ENCODE measurements at places on chromosomes 7 and 10. TPM values are rescaled to one million over a fixed set of nuclear protein-coding genes. Genes with fewer than 3 reads are reported as not detected.

IGF2BP3 gene
- 111 TPM for total RNA-seq

PNLIPRP2 gene
- total RNA-seq = not detected

CYP3A4 gene
- not detected for total RNA-seq

PLCE1 gene
- 1.8 TPM for total RNA-seq

TMEM72 gene
- not detected for total RNA-seq

ARHGAP22 gene
- 1.0 TPM for total RNA-seq

HYAL4 gene
- total RNA-seq = not detected

EN2 gene
- 3.2 TPM for total RNA-seq

- peak; percentile 82 for DNase-seq
Observed at GRCh38 chr10:71840177-71840957, 10.7 kb downstream of the PSAP start.

DNA sequence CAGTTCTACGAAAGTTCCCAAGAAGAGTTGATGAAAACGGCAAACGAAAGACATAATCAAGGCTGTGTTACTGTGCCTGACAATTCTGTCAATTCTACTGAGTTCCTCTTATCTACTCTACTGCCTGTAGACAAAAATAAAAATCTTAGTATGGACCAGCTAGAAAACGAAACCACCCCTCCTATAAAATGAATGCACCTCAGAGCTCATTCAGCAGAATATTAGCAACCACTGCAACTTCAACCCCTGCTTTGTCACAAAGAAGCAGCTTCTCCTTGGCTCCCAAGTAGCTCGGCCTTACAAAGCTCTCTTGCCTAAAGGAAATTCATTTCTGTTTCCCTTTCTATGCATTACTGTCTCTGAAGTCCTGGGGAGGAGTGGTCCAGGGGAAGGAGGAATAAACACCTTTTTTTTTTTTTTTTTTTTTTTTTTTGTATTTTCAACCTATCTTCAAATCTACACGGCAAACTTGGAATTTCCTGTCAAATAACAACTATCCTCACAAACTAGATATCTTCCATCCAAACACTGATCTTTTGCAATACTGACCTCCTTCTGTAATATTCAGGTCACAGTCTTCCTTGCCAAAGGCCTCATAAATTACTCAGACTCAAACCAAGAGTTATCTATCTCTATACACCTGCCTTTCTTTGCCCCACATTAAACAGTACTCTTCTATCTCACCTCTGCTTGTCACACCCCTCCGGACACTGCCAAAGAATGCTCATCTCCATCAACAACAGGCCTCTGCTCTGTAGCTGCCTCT lies 74.3 kb downstream of the GLI3 start:
- no peak for DNase-seq

DNA sequence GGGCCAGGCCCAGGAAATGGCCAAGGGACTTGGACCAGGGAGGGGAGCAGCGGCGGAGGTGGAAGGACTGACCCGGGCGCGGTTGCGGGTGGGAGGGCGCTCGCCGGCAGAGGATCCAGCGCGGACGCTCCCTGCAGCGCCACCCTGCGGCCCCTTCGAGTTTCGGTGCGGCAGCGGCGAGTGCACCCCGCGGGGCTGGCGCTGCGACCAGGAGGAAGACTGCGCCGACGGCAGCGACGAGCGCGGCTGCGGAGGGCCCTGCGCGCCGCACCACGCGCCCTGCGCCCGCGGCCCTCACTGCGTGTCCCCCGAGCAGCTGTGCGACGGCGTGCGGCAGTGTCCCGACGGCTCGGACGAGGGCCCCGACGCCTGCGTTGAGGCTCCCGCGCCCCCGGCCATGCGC lies 16.8 kb upstream of the ZNF467 start:
- no peak for DNase-seq

DNA sequence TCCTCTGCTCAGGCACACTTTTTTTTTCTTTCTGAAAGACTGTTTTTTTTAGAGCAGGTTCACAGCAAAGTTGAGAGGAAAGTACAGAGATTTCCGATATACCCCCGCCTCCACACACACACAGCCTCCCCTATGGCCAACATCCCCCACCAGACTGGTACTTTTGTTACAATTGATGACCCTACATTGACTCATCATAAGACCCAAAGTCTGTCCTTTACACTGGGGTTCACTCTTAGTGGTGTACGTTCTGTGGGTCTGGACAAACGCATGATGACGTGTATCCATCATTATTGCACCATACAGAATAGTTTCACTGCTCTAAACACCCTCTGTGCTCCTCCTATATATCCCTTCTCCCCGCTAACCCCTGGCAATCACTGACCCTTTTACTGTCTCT lies 107.7 kb downstream of the RBM20 start:
- DNase-seq = no peak

DNA sequence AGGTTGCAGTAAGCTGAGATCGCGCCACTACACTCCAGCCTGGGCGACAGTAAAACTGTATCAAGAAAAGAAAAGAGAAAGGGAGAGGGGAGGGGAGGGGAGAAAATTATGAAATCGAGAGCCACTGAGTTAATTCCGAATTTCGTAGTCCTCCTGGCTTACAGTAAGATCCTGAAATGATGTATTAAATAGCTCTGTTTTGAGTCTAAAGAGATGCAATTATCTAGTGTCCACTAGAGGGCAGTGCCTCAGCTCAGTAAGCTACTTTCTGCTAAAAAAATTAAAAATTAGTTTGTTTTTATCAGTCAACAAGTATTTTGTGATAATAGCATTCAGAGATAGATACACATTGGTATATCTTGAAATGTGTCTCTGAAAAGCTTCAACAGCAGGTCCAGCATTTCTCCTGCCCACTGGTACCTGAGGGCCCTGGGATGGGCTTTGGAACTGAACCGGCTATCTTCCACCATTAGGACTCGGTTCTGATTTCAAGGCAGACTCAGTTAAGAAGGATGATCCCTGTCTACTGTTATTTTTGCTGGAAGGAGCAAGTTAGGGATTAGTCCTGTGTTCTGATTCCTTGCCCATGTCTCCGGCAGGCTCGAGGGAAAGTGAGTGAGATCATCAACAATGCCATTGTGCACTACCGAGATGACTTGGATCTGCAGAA lies 19.5 kb downstream of the TSPAN33 start:
- no peak for DNase-seq

DNA sequence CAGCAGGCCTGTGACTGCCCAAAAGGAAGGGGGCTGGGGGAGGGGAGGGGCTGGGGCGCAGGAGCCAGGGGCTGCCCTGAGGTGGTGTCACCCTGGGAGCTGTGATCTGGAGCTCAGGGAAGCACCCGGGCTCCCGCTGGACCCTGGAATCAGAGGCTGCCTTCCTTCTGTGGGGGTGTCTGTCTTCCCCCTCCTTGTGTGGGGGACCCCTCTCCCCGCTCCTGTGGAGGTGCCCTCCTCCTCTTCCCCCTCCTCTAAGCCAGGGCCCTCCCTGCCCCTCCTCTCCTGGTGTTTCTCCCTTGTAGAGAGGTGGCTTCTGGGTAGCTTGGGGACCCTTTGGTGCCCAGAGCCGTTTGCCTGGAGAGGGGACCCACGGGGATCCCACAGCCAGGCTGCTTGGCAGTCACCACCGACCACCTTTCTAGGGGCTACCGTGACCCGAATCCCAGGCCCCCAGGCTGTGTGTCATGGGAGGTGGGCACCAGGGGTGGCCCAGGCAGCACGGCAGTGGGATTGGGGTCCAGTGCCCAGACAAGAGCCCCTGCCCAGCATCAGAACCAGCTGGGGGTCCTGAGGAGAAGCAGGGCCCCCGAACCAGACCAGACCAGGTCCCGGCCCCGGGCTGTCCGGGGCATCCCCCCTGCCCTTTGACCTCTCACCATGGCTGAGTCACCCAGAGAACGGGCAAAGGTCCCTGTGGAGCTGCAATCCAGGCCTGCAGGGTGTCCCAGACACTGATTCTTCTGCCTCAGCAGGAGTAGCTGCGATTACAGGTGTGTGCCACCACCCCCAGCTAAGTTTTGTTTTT lies 741 bp downstream of the PRAP1 start:
- DNase-seq = no peak

- DNase-seq = no peak
Observed at GRCh38 chr7:129864042-129864441, 88.7 kb downstream of the UBE2H start.

GRCh38 chr10:132281915-132282666 lies 25.7 kb downstream of the STK32C start:
- DNase-seq = no peak

DNA sequence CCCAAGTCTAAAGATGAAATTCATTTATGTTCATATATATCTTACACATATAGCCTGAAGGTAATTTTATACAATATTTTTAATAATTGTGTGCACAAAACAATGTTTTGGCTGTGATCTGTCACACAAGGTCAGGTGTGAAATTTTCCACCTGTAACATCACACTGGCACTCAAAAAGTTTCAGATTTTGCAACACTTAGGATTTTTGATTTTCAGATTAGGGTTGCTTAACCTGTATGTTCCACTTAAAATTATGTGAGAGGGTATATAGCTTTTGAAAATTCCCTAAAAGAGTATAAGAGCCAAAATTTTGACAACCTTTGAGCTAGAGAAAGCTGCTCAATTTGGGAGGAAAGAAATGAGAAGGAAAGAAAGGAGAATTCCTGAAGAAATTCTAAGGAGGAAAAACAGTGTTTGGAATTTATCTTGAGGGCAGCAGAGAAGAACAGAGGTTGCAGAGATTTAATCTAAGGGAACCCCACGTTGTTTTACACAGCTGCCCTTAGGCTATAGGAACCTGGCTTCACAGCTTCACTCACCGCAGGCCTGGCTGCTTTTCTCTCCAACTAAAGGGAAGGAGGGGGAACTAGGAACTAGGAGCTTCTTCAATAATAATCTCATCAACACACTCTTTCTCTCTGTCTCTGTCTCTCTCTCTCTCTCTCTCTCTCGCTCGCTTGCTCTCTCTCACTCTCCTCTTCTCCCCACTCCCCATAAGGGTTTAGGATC lies 8.5 kb downstream of the VOPP1 start:
- DNase-seq = no peak

DNA sequence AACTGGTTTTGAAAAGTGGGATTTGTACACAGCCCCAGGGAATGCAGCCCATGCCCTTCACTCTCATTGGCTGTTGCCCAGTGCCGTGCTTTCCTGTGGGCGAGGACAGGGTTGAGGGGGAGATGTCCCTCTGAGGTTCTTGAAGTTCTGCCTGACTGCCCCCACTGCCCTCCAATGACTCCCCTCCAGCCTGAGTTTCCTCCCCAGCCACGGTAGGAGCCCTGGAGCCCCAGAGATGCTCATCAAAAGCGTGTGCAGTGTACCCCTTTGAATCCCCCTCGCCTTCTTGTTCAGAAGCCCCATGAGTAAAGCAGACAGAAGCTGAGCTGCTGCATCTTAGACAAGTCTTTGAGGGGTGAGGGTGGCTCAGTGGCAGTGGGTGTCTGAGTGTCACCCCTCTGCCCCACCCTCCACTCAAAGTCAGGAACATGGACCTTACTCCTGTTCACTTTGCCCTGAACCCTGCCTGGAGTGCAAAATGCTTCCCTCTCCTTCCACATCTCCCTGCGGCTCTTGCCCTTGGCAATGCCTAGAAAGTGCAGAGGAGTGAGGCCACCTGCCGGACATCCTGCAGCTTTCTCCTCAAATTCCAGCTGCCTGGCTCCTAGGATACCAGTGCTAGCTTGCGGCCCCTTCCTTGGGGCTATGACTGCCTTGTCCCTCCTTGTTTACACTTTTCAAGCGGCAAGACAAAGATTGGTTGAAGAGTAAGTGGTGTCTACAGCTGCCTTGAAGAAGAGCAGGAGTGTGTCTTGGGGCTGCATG lies 19.9 kb downstream of the FAM241B start:
- no peak for DNase-seq

DNA sequence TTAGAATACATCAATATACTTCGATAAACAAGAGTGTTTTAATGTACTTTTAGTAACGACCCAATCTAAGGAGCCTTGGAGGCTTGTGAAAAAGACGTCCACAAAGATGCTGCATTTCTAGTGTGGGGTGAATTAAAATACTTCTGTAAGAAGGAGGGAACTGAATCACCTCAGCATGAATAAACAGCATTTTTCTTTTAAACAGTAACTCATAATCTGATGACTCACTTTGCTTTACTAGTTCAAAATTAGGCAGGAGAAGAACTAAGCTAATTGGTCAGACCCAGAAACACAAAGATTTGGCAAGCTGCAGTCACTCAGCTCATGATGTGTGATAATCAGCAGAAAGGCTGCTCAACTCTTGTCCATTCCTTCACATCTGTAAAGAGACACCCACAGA lies 24.2 kb downstream of the NCOA4 start:
- no peak for DNase-seq

All from Calu3 (cell line).